ENCODE measurements at places on chromosomes 11 and 22.

DNA sequence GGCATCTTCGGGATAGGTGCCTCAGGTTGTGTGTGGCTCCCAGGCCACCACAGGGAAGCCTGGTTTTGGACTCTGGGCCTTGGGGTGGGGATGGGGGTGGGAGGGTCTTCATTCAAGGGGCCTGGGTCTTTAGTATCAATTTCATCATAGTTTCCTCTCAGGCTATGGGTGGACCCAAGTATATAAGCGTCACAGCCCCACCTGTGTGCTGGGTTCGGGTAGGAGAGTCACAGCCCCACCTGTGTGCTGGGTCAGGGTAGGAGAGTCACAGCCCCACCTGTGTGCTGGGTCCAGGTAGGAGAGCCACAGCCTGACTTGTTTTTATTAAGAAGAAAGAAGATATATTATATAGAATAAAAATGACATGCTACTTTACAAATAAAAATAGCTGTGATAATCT, 422.1 kb downstream of the BRD1 start:
- no peak for DNase-seq

- no peak for DNase-seq
Measured at GRCh38 chr22:27420195-27420816, 381.2 kb downstream of the MN1 start.

GRCh38 chr11:117514256-117514655, 186.6 kb downstream of the CEP164 start:
- no peak for DNase-seq

GRCh38 chr22:44181033-44181911, 547 bp downstream of the PARVG start:
- DNase-seq, result peak; percentile 70

GRCh38 chr11:58957922-58958321, 18.6 kb downstream of the GLYATL1 start:
- no peak for DNase-seq

DNA sequence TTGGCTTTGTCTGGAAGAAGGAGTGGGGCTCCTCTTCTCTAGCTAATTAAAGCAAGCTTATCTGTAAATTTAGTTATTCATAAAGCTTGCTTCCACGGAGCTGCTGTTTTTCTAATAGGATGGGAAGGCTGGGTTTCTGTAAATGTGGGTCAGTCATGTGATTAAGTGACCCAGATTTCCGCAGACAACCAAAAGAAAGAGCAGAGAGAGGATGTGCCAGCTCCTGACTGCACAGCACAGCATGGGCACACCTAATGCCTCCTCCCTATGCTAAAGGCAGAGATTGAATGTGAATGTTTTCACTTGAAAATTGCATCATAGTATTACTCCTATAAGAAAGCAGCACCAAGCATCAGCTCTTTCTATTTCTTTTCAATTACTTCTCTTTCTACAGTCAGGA, 160.2 kb downstream of the FAT3 start:
- no peak for DNase-seq

- no peak for DNase-seq
Measured at GRCh38 chr11:12149672-12150225, 39.4 kb downstream of the MICAL2 start.

DNA sequence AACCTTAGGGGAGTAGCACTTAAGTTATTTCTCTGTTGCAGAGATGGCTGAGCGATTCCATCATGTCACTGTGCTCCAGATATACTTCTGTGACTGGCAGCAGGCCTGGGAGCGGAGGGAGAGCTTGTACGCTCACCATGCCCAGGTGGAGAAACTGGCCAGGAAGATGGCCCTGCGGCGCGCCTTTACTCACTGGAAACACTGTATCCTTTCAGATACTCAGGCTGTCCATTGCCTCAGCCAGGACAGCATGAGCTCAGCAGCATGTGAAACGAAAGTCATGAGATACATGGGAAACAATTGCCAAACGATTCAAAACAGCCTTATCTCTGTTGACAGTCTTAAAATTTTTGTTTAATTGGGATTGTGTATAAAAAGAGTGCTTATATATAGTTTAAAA, 78.9 kb downstream of the SFI1 start:
- DNase-seq, result no peak

- DNase-seq, result no peak
Measured at GRCh38 chr22:36928196-36928595, 14.8 kb downstream of the CSF2RB start.

- no peak for DNase-seq
Measured at GRCh38 chr11:24356501-24356900, 140.4 kb upstream of the LUZP2 start.

DNA sequence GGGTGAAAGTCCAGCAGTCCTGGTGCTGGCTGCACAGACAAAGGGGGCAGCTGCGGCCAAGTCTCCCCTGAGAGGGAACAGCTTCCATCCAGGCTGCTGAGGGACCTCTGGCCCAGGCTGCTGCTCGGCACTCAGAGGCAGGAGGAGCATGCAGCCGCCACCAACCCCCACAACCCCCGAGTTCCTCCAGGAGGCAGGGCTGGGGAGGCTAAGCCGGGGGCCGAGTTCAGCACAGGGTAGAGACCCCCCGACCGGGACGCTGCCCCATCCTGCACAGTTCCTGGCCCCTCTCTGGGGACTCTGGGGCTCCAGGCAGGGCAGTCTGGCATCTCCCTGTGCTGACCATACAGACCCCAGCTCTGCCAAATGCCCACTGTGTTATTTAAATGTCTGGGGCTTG, 20.2 kb downstream of the IGSF9B start:
- no peak for DNase-seq

DNA sequence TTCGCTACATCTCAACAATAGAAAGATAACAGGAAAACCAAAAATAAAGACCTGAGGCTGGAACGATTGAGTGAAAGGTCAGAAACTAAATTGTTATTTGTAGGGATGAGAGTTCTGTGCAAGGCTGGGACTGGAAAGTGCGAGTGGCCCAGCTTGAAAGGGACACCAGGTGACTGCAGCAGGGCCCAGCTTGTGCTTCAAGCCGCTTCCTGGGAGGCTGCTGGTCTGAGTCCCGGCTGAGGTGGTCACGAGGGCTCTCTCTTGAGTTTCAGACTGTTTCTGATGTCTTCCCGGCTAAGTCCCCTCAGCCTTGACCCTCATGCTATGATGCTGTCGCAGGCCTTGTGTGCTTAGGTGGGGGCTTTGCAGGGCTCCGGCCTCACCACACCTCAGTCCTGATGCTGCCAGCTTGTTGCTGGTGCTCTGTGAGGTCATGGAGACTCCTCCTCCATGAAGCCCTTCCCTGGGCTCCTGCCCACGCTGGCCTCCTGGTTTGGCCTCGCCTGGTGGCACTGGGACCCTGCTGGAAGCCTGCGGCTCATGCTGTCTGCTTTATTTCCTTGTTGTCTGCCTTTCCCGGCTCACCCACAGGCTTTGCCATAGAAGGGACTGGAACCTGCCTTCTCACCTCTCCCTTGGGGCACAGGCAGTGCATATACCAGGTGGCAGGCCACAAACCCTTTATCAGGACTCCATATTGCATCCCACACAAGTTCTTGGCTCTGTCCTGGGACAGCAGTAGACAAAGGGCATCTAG, 4.0 kb downstream of the BANF1 start:
- no peak for DNase-seq

All from KG1 (cell line).